NCI-H2029 (cell line): ENCODE measurements at places on chromosomes 1 and 21.

DNA sequence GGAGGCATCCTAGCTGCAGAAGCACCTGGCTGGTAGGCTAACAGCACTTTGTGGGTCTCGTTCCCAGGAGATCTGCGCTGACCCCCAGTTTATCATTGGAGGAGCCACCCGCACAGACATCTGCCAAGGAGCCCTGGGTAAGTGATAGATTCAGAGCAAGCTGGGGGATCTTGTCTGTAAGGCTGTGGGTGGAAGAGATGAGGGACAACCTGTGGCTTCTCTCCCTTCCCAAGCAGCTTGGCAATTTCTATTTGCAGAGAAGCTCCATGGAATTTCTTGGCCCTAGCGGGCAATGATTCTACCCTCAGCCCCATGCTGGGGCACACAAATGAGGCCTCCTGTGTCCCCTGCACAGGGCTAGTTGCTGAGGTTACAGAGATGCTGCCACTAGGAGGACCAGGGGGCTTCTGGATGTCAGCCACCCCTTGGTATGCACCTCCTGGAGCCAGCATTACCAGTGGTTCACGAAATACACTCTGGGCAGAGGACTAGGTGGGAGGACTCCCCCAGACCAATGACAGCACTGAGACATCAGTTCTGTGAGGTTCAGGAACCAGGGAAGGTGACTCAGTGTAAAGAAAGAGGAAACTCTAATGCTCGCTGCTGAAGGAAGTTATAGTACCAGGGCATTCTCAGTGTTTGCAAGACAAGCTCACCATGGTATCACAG is 5.5 kb downstream of the CAPN2 start:
- no peak for DNase-seq

DNA sequence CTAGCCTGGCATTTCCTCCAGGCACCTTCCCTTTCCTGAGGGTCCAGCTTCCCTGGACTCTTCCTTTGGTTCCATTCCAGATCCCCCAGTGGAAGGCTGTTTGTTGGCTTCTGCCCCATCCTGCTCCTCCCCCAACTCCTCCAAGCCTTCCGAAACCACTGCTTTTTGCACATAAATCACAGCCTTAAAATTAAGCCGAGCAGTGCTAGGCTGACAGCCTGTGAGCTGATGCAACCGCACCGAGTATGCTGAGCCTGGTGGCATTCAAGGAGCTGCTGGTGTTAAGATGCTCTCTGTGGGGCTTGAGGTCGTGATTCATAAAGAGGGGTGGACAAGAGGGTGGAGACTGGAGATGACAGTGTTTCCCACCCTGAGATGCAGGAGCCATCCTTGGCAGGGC is 266.6 kb upstream of the C1orf174 start:
- DNase-seq: no peak

DNA sequence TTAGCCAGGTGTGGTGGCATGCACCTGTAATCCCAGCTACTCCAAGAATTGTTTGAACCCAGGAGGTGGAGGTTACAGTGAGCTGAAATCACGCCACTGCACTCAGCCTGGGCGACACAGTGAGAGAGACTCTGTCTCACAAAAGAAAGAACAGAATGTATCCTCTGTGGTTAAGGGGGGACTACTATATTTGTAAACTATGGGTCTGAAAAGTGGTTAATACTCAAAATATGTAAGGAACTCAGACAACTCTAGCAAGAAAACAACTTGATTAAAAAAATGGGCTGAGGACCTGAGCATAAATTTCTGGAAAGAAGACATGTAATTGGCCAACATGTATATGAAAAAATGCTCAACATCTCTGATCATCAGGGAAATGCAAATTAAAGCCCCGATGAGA is 11.2 kb downstream of the FNBP1L start:
- DNase-seq: no peak

DNA sequence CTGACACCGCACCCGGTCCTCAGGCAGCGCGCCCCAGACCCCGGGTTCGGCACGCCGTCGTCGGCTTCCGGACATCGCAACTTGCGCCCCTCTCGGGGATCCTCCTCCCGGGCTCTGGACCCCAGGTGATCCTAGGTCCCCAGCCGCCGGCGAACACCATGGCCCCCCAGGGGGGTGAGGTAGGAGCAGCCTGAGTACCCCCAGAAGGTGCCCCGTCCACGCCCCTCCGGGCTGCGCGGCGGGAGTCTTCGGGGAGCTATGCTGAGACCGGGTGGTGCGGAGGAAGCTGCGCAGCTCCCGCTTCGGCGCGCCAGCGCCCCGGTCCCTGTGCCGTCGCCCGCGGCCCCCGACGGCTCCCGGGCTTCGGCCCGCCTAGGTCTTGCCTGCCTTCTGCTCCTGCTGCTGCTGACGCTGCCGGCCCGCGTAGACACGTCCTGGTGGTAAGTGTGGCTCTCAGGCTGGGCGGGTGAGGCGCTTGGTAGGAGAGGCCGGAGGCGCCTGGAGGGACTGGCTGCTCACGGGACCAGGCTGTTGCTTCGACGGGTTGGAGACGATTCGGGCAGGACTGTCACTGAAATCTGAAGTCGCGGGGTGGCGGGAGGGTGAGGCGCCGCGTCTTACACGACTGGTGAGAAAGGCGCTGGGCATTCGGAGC is 367 bp downstream of the WNT2B start:
- no peak for DNase-seq

DNA sequence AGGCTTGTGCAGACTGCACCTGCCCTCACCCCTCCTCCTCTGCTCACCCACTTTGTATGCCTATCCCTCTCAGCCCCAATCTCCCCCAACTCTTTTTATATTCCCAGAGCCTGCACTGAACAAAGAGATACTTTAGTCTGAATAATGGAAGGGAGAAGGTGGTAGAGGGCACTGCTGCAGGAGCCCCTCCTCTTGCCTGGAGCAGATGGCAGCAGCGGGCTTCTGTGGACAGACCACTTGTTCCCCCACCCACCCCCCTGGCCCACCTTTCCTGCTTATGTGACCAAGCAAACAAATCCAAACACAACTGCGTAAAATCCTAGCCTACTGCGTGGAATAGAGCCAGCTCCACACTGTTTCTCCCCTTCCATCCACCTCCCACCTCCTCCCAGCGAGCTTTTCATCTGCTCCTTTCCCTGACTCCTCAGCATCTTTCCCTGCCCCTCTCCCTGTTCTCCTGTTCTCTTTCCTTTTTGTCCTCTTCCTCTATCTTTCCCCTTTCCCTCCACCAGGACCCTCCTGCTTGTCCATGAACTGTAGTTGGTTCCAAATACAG is 27.5 kb downstream of the RGS8 start:
- DNase-seq: no peak

- DNase-seq: no peak
These were observed 33.0 kb upstream of the ZBTB8B start for GRCh38 chr1:32431736-32432400.

DNA sequence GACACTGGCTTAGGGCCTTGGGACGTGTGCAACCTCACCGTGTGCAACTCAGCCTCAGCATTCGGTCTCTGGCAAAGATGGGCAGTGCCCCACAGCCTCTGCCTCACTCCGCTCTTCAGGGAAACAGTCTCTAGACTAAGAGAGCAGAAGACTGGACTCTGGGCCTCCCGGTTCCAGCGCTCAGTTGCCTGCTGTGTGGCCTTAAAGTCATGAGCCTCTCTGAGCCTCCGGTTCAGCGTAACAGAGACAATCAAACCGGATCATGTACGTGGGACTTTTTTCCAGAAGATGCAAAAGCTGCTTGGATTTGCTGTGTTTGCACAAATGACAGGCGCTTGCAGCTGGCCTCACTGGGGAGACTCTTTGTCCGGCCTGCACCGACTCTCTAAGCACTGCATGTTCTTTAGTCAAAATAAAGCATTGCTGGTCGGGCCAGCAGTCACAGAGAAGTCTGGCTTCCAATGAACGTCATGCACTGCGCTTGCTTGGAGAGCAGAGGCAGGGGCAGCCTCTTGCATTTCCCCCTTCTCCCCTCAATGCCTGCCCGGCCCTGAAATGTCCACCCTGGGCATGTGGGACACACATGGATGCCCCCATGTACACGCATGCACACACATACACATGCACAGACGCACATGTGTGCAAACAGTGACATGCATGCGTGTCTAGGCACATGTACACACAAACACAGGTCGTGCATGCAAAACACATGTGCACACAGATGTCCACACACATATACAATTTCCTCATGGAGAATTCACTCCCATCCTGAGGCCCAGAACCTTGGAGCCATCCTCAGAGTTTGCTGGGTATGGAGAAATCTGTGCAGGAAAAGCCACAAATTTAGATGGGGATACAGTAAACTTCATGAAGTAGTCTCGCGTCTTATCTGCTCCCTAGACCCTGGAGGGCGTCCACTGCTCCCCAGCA is 152.4 kb downstream of the PRDM16 start:
- no peak for DNase-seq

DNA sequence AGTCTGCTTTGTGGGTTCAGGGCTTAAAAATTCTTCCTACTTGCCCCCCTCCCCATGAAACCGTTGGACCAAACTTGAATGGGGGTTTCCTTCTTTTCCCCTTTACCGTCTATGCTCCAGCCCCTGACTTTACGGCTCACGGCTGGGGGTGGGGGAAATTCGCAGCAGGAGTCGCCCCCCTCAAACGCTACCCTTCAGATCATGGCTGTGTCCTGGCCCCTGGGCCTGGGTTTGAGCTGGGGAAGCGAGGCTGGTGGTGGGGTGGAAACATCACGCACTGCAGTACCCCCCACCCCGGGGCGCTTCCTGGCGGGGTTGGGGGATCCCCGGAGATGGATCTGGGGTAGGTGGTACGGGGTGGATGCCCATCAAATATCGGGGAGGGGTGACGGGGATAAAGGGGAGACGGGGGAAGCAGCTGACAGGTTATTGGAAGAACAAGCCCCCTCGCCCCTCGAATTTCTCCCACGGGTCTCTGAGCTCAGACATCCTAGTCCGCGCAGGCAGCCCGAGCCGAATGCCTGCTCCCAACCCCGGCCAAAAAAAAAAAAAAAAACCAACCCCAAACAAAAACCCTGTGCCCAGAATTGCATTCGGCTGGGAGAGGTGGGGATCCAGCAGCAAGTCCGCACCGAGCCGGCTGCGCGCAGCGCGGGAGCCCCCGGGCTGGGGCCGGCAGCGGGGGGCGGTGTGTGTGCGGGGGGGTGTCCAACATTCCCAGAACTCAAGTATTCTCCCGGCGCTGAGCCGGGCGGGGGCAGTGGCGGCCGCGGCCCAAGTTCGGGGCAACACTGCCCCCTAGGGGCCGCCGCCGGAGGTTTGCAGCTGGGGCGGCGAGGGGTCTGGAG is 59.0 kb upstream of the ACOT11 start:
- DNase-seq: peak; percentile 84

DNA sequence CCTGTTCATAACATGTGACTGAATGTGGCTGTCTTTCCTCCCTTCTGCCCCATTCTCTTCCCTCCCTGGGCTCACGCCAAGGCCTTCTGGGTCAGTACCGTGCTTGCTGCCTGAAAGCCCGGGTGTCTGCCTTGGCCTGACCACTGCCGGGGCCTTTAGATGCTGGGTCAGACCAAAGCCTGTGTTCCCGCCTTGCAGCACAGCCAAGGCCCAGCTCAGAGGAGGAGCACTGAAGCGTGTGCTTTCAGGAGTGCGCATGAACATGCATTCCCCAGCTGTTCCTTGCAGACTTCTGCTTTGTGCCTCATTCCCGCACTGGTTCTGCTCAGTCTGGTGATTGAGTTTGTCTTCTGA is 27.0 kb upstream of the SARS1 start:
- no peak for DNase-seq

DNA sequence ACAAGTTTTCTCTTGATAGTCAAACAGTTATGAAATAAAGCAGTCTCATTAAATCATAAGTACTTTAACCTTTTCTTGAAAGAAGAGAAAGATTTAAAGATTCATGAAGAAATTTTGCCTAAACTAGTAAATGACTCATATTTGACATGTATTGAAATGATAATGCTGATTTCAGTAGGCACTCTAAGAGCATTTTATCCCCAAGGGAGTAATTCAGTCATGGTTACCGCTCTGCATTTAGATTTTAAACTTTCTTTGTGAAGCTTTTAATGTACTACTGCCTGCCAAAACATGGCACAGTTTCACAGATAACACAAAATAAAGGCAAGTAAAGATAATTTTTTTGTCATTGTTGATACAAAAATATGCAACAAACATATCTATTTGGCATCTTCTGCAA is 6.8 kb downstream of the USH2A start:
- DNase-seq: no peak

- DNase-seq: no peak
These were observed 77.8 kb upstream of the KAZN start for GRCh38 chr1:14520514-14521163.

DNA sequence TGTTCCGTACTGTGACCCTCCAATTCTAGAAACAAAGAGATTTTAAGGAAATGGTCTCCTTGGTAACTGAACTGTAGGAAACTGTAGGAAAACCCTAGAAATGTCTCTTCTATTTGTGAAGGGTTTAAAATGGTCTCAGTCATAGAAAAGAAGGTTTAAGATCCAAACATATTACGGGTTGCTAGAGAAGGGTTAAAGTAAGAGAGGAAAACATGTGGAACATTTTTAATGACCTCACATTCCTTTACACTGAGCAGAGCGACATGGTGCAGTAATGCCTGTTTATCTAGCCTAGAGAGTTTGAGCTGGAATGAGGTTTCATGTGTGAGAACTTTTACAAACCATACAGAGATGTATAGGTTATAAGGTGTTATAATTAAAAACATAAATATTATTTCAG is 36.9 kb upstream of the C1orf105 start:
- DNase-seq: no peak

DNA sequence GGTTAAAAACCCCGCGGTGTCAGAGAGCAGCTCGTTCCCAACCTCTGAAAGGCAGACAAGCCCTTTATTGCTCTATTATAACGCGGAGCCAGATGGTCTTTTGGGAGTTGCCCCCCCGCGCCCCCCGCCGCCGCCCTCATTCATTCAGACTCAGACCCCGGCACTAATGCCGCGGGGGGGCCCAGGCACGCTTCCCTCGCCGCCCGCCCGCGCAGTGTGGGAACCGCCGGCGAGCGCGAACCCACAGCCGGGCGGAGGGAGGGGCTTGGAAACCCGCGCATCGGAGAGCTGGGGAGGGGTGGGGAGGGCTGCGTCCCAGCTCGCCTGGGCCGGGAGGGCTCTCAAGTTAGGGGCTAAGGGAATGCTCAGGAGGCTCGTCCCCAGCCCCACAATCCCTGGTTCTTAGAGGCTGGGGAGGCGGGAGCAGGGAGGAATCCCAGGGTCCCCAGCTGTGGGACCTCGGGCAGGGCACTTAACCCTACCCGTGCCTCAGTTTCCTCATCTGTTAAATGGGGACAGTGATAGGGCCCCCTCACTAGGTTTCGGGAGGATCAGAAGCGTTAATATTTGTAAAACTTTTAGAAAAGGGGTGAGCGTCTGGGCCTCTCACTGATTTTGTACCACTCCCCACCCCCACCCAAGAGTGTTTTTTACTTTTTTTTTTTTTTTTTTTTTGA is 10.9 kb upstream of the HES5 start:
- DNase-seq: no peak

GRCh38 chr1:51217101-51217500 is 19.0 kb upstream of the RNF11 start:
- DNase-seq: no peak
